Stimulated activated CD4-positive, alpha-beta T cell treated with anti-CD3 and anti-CD28 coated beads, Interleukin-4, amount 100 ng/mL, for 4 hours (primary cell): ENCODE measurements at places on chromosomes 2 and 18.

DNA sequence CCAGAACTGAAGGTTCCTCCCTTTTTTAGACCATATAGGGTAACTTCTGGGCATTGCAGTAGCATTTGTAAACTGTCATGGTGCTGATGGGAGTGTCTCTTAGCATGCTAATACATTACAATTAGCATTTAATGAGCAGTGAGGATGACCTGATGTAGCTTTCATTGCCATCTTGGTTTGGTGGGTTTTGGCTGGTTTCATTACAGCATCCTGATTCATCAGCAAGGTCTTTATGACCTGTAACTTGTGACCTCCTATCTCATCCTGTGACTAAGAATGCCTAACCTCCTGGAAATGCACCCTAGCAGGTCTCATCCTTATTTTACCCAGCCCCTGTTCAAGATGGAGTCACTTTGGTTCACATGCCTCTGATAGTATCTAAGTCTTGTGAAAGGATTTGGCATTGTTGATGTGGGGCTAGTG lies 159.0 kb downstream of the TMX3 start:
- DNase-seq, result no peak

DNA sequence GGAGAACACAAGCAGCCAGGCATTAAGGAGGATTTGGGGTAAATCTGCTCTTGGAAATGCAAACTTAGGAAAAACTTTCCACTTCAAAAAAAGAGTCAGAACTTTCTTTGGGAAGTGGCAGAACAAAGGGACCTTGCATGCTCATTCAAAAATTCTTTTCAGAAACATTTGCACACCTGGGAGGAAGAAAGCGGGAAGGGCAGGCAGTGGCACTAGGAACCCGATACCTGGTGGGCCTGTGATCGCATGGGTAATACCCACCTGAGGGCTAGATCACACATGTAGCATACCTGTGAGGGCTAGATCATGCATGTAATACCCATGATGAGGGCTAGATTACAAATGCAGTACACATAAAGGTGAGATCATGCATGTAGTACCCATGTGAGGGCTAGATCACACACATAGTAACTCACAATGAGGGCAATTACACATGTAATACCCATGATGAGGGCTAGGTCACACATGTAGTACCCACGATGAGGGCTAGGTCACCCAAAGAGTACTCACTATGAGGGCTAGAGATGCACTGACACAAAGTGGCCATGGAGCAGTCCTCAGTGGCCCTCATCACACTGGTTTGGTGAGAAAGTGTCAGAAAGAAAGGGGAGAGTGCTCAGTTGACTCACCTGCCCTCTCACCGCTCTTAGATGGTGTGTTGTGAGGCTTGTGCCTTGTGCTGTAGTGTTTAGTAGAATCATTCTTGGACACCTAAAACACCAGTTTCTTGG lies 212.5 kb downstream of the DLGAP1 start:
- DNase-seq, result no peak

- no peak for DNase-seq
These were observed 138.9 kb downstream of the PMAIP1 start for GRCh38 chr18:60038731-60039130.

DNA sequence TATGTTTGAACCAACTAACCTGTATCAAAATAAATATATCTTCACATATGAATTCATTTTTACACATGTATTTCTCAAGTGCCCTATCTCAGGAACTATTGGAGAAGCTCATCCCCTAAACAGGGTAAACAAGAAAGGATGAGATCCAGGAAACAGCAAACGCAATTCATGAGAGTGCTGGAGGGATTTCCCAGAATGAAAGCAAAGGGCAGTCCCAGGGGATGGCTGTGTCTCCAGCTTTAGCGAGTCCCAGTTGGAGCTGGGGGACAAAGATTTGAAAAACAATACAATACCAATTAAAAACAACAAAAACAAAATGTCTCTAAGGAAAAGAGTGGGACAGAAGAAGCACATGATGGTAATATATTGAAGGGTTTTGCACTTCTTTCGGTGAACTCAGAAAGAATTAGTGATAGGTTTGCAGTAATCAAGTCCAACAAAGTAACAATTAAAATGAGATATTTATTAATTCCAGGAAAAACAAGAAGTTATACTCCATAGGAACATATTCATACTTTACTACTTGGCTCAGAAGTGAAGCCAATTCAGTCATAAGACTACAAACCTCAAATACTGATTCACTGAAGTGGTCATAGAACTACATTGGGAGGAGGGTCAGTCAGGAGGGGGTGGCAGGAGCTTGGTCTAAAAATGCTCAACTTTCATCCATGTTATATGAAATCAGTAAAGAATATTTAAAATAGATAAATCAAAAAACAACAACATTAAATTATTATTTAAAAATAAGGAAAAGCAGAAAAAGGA lies 73.1 kb upstream of the PDE1A start:
- no peak for DNase-seq

GRCh38 chr2:230706053-230706521 lies 6.6 kb upstream of the CAB39 start:
- DNase-seq, result no peak

DNA sequence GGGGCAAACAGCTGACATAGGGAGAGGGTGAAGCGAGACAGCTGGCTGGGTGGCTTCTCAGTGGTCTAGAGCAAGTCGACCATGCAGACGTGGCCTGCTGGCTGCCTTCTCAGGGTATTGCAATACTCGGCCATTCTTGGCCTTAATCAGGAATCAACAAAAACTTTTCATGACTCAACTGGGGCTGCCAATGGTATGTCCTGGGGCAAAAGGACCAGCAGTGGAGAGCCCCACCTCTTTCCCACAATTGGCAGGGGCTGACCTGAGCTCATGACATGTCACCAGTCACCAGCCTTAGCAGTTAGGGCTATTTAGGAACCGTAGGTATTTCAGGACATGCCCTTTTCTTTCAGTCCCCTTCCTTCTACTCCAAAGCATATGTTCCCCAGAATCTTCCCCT lies 19.1 kb downstream of the PLA2R1 start:
- DNase-seq, result no peak

GRCh38 chr2:143994961-143995360 lies 525.0 kb downstream of the ZEB2 start:
- no peak for DNase-seq

- no peak for DNase-seq
These were observed 83.5 kb upstream of the SERPINE2 start for GRCh38 chr2:224122542-224122941.

- DNase-seq, result no peak
These were observed 66.2 kb downstream of the CRACDL start for GRCh38 chr2:98869870-98870269.

- DNase-seq, result no peak
These were observed 46.4 kb downstream of the CHRNA1 start for GRCh38 chr2:174717916-174718315.

DNA sequence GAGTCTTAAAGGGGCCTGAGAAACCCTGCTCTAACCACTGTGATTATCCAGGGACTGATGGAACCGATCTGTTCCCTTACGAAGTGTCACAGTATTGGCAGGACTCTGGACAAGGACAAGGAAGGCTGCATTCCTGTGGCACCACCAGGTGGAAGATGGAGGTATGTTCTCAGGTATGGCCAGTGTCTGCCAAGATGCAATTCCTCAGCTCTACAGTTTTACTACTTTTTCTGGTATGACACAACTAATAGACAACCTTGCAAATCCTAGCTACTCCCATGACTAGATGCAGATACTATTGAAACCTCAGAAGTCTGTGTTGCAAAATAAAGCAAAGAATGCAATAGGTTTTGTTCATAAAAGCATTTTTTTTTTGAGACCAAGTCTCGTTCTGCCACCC lies 14.6 kb downstream of the RAB31 start:
- no peak for DNase-seq
